Stimulated activated CD4-positive, alpha-beta T cell treated with anti-CD3 and anti-CD28 coated beads, Interleukin-15, amount 100 ng/mL, for 24 hours (primary cell): ENCODE measurements at places on chromosomes 11 and 22.

GRCh38 chr11:8577791-8578581, 16.0 kb downstream of the STK33 start:
- DNase-seq = no peak

DNA sequence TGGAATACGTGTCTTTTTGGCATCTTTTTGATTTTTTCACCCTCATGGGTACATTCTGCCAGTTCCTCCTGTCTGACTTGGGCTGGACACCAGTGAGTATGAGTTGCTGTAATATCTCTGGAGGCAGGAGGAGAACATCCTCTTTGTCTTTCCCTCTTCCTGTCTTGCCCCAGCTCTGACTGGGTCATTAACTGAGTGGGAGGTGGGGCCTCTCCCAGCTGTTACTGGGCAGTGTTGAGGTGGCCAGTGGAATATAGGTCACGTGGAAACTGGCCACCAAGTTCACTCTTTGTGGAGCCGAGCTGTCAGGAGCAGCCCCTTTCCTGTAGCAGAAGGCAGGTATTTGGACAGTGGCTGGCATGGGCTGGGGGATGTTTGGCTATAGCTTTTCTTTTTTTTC, 2.2 kb downstream of the GLB1L2 start:
- no peak for DNase-seq

GRCh38 chr11:43918662-43919061, 23.8 kb upstream of the C11orf96 start:
- DNase-seq = no peak

DNA sequence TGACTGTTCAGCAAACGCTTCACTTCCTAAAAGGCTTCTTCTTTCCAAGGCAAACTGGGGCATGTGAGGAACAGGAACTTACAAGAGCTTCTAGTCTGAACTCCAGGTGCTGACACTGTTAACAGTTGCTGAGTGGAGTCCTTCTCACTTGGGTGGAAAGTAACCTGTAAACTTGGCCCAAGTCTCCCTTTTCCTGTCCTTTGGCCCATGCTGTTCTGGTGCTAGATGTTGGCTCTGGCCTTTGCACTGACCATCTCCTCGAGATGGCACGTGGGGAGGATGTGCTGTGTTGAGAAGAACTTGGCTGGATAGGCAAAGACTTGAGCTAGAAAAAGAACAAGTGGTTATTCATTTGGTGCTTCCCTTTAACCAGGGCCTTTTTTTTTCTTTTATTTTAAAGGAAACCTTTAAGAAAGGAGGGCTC, 53.6 kb downstream of the PTPRJ start:
- no peak for DNase-seq

DNA sequence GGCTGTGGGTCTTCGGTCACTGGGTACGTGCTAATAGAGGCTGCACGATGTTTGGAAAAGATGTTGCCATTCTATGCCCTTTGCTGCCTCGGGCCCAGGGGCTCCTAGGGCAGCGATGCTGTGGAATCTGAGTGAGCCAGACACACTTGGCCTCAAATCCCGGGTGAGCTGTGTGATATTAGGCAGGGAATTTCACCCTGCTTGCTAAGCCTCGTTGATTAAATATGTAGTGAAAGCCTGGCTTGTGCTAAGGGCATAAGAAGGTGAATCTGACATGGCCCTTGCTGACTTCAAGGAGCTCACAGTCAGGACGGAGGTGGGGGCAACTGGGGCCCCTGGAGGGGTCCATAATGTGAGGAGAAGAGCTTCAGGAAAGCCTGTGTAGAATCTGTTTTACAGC, 5.4 kb upstream of the HMOX1 start:
- DNase-seq = no peak

GRCh38 chr11:285894-286220, 3.1 kb upstream of the PGGHG start:
- no peak for DNase-seq
